GM06990 (cell line): ENCODE measurements at places on chromosomes 3 and 15.

- no peak for DNase-seq
Observed at GRCh38 chr15:93029214-93029835, 59.7 kb downstream of the RGMA start.

DNA sequence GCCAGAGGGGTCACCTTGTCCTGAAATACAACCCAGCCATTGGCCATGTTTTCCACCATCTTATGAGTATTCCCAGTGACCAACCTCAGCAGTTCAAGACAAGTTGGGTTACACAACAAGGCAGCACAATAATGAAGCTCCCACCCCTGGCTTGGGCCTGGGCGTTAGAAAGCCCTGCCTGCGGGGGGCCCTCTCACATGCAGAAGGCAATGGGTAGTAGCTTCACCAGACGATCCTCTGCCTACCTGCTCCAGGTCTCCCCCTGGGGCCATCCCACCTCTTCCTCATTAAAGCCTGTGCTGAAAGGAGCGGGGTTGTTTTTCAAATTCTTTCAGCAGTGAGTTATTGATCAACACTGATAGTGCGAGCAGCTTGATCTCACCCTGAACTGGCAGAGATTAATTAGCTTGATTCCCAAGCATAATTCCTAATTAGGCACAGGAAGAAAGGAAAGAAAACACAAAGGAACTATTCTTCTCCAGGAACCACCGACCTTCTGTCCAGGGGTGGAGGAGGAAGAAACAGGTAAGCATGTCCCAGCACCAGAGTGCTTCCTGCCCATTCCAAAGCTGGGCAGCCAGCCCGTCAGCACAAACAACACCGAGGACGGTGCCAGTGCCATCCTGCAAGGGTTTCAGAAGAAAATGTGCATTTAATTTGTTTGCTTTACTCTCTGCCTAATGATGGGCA, 79.7 kb upstream of the CGNL1 start:
- no peak for DNase-seq

DNA sequence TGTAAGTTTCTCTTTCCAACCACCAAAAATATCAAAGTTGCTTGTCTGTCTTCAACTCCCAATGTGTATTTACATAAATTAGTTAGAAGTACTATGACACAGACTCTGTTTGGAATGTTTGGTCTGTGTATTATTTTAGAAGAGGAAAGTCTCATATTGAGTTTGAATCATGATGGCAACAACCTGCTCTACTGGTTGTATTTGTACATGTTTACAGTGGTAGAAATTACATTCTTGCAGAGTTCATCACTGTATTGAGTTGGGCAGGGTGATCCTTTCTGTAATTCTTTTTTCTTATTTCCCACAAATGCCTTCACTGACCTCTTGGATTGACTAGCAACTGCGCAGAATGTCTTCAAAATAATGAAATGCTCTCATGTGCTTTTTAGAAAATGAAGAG, 149.6 kb downstream of the CHL1 start:
- DNase-seq: no peak

DNA sequence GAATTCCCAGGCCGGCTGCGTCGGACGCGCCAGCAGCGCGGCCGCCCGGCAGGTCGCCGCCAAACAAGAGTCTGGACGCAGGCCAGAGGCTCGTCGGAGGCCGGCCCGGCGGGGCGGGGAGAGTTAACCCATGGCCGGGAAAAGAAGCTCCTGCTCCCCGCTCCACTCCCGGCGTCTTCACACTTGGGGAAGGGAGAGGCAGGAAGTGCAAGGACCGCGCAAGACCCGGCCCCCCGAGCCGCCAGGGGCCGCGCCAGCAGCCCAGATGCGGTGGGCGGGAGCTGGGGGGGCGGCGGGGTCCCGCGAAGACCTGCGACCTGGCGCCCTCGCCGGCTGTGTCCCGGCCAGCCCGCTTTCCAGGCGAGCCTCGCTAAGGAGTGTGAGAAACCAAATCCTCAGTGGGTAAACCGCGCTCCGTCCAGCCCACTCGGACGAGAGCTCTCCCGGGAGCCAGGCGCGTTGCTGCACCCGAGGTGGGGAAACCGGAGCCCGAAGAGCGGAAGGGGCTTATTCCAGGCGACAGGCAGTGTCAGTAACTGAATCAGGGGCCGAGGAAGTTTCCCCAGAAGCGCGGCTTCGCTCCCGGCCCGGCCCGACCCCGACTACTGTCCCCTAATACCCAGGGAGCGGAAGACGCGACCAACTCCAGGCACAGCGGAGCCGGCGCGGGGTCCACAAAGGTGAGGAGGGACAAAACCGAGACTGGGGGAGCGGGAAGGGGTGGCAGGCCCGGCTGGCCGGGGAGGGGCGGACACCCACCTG, 721 bp downstream of the ADAMTS7 start:
- DNase-seq: no peak

- no peak for DNase-seq
Observed at GRCh38 chr3:186882881-186883685, 40.6 kb downstream of the ADIPOQ start.
